ENCODE measurements at places on chromosomes 3 and 15.

GRCh38 chr3:94076055-94076454 is 13.2 kb downstream of the NSUN3 start:
- DNase-seq = no peak

- peak; percentile 96 for DNase-seq
Observed at GRCh38 chr15:68620721-68621527, 42.1 kb downstream of the CORO2B start.

- peak; percentile 98 for DNase-seq
Observed at GRCh38 chr15:75738647-75739325, 26.1 kb upstream of the CSPG4 start.

DNA sequence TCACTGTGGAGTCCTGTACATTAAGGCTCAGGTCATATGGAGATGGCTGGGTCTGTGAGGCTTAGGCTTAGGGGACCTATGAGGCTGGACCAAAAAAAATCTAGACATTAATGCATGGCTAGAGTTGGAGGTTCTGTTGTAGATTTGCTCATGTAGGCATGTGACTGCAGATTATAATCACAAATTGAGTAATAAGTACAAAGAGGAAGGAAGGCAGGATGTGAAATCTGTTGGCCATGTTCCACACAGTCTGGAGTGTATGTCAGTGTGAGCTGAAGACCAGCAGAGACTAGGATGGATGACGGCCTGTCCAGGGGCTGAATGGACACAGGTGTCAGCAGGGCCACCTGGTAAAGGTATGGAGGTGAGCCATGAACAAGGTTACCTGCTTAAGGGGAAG is at the start of gene ST3GAL6:
TSS of gene ST3GAL6 (plus strand) at position 265 of the 400 bp plus-strand sequence. CDS start 5,101 bp downstream, outside the sequence.
- DNase-seq = no peak

- no peak for DNase-seq
Observed at GRCh38 chr3:110059431-110059830, 722.1 kb upstream of the DPPA4 start.

DNA sequence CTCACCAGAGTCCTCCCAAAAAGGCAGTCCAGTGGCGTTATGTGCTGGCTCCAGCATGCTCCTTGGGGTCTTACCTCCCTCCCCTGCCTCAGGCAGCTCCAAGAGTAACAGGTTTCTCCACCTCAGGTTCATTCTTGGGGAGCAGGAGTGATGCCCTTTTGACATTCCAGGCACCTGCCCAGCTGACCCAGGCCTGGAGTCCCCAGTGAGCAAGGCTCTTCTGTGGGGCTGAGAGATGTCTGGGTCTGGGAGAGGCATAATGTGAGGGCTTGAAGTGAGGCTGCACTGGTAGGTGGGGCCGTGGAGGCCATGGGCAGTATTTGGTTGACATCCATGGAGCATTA is 15.3 kb downstream of the PXYLP1 start:
- no peak for DNase-seq

DNA sequence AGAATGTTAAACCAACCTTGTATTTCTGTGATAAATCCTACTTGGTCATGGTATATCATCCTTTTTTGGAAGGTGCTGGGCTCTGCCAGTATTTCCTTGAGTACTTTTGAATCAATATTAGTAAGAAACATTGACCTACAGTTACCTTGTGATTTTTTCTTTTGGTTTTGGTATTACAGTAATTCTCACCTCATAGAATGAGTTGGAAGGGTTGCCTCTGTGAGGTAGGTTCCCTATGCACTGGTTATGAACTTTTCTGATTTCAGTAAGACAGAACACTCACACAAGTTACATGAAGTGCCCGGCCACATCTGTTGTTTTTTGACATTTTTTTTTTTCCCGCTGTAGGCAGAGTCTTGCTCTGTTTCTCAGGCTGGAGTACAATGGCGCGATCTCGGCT is 20.0 kb downstream of the PCCB start:
- no peak for DNase-seq

DNA sequence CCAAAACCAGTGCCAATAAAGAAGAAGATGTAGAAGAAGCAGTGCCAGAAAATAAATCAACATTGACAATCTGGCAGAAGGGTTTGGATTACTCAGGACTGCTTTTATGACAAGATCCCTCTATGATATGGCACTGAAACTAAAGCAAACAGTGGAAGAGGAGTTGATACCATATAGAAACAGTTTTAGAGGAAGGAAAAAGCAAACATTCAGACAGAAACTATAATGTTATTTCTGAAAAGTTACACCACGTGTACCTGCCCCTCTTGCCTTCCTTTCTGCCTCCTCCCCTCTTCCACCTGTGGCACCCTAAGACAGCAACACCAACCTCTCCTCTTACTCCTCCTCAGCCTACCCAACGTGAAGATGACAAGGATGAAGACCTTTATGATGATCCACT is 63.0 kb downstream of the SFMBT1 start:
- DNase-seq = no peak

- DNase-seq = no peak
Observed at GRCh38 chr15:52579852-52580251, 11.0 kb upstream of the ARPP19 start.

DNA sequence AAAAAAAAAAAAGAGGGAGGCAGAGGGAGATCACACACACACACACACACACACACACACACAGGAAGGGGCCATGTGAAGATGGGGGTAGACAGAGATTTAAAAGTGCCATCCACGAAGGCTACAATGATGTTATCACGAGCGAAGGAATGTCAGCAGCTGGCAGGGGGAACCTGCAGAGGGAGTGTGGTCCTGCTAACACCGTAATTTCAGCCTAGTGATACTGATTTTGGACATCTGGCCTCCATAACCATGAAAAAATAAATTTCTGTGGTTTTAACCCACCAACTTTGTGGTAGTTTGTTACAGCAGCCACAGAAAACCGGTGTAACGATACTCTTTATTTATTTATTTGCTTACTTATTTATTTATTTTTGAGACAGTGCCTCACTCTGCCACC is 76.0 kb downstream of the TMCO5A start:
- no peak for DNase-seq

DNA sequence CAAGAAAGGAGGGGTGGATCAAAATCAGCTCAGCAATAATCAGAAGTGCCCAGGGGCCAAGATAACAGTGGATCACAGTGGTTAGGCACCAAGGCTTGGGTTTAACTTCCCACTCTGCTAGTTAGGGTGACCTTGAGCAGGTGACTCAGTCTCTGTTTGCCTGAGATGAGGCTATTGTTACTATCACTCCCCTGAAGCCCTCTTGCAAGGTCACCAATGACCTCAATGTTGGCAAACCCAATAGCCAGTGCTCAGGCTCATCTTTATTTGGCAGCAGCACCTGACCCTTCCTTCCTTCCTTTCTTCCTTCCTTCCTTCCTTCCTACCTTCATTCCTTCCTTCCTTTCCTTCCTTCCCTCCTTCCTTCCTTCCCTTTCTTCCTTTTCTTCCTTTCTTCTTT is 102.4 kb upstream of the HACD2 start:
- DNase-seq = no peak

DNA sequence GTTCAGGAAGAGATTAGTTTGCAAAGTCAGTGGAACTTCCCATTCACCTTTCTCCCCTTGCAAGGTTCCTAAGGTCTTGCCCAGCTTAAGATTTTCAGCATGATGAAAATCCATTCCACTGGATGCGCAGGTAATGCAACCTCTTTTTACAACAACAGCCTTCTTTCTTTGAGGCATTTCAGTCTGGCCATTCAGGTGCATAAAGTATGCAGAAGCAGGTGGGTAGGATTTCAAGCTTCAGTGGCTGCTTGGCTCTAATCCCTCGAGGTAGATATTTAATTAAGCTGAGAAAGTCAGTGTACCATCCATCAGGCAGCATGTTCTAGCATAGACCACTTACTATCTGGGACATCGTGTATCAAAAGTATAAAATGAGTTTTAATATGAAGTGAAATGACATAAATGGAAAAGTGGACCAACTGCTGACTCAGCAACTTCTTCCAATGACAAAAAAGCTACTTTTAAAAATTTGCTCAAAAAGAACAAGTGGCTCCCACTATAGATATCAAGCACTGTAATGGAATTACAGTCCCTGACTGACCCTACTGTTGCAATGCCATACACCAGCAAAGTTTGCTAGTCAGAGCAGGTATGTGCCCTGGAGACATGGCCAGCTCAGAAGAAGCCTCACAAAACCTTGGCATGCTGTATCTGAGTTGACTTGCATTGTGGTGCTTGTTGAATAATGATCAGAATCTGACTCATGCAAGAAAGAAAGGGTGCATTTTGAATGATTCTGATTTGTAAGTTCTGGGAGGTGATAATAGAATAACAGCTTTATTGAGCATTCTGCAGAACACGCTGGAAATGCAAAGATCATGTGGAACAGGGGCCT is 459.9 kb upstream of the MCTP2 start:
- no peak for DNase-seq

DNA sequence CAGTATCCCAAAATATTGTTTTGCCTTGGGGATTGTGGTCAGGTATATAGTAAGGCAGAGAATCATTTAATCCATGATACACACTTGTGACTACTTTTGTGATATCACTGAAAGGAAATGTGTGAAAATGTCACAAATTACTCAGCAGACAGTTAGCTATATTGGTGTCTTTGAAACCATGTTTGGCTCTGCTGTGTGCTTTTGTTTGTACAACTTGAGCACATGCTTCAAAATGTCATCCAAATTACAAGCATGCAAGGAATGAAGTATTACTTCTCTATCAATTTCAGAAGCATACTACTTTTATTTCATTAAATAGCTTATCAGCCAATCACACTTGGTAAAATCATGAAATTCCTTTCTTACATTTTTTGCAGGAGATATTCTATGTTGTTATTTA is 619.0 kb upstream of the AGTR1 start:
- DNase-seq = no peak

- DNase-seq = no peak
Observed at GRCh38 chr3:125078951-125079674, 23.3 kb upstream of the HEG1 start.

DNA sequence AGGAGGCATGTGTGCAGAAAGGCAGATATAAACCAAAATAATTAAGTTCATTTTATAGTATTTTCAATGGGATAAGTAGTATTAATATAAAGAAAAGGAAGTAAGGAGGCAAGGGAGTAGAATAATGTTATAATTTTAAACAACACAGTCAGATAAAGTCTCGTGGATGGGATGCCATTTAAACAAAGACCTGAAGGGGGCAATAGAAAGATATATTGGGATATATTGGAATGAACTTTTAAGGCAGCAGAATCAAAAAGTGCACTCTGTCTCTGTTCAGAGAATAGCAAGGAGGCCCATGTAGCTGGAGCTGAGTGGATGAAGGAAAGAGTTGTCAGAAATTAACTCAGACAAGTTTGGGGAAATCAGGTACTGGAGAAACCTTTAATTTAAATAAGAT is 158.7 kb downstream of the CGGBP1 start:
- no peak for DNase-seq

- DNase-seq = no peak
Observed at GRCh38 chr3:69091389-69092029, 6.8 kb downstream of the ARL6IP5 start.

GRCh38 chr3:154795582-154795981 is 284.5 kb upstream of the MME start:
- no peak for DNase-seq

DNA sequence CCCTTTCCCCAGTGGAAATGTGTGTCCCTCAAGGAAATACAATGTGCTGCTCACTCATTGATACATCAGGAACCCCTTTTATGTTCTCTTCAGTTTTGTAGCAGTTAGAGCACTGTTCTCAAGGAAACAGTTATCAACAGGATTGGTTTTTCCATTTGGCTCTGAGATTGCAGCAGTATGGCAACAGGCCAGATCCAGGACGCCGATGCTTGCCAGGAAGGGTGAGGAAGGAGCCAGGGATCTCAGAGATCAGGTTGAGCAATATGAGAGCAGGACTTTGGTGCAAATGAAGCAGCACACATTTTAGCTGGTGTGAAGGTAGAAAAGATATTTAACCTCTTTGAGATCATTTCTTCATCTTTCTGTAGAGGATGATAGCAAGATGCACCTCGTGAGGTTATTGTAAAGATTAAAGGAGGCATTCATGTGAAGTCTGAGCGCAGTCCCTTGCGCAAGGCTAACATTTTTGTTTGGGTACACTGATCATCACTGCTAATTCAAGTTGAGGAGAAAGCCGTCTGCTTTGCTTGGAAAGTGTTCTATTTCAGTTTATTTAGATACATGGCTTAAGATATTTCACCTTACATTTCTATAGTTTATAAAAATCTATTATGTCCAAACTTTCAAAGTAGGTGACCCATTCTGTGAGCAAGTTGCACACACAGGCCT is 68.5 kb downstream of the KCNH8 start:
- peak; percentile 84 for DNase-seq

- DNase-seq = no peak
Observed at GRCh38 chr3:178002113-178002512, 534.1 kb upstream of the KCNMB2 start.

- DNase-seq = no peak
Observed at GRCh38 chr3:61173676-61174075, 77.6 kb downstream of the FHIT start.

GRCh38 chr15:101447561-101448071 is 41.9 kb downstream of the PCSK6 start:
- peak; percentile 42 for DNase-seq
